ENCODE measurements at places on chromosomes 6 and 20. TPM values are rescaled to one million over a fixed set of nuclear protein-coding genes. Genes with fewer than 3 reads are reported as not detected.

The EDN1 gene
- 1.8 TPM for total RNA-seq

The TNFRSF6B gene
- total RNA-seq, result not detected

The KAT14 gene
- total RNA-seq, result 17.6 TPM

- DNase-seq, result no peak
- H3K4me3 ChIP-seq, result no peak overlapping the region
- H3K27ac ChIP-seq, result no peak overlapping the region
Observed at GRCh38 chr6:127517693-127518092, 1.4 kb downstream of the MTCL3 start.

- H3K4me1 ChIP-seq, result peaks cover 3% of the 10 kb centered on the region
- H3K27ac ChIP-seq, result no peak overlapping the region
- DNase-seq, result no peak
- no peak overlapping the region for H3K4me3 ChIP-seq
- no peaks in the 10 kb centered on the region for H3K27me3 ChIP-seq
Observed at GRCh38 chr20:52422574-52423336, 231.2 kb upstream of the ZFP64 start.

- no peak overlapping the region for H3K27ac ChIP-seq
- no peak overlapping the region for H3K4me3 ChIP-seq
- no peak for DNase-seq
Observed at GRCh38 chr6:55969526-55969925, 94.1 kb upstream of the BMP5 start.

DNA sequence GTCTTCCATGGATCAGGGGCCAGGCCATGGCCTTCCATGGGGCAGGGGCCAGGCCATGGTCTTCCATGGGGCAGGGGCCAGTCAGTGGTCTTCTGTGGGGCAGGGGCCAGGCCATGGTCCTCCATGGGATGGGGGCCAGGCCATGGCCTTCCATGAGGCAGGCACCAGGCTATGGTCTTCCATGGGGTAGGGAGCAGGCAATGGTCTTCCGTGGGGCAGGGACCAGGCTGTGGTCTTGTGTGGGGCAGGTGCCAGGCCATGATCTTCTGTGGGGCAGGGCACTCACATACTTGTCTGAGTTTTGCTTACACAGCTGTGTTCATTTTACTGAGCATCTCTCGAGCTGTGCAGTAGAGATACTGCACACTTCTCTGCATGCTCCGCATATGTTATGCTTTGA is 57.3 kb upstream of the THBS2 start:
- no peak for DNase-seq
- no peaks in the 10 kb centered on the region for H3K4me1 ChIP-seq
- H3K27ac ChIP-seq, result no peak overlapping the region
- H3K27me3 ChIP-seq, result no peaks in the 10 kb centered on the region

DNA sequence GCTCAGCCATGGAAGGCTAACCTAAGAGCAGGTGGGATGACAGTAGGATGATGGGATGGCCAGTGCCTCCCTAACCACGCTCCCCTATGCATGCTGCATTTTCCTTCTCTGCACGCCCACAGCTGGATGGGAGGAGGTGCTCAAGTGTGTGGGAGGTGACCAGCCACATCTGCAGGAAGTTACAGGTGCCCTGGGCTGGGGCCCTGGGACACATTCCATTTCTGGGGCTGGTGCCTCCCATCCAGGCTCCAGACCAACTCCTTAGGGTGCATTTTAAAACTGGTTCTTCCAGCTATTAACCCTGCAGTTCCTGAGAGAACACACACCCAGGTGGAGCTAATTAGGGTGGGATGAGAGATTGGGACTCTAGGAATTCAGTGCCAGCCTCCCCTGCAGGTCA is 135.3 kb upstream of the ARMC2 start:
- H3K27ac ChIP-seq, result no peak overlapping the region
- no peak overlapping the region for H3K4me3 ChIP-seq
- peaks cover 11% of the 10 kb centered on the region for H3K27me3 ChIP-seq

DNA sequence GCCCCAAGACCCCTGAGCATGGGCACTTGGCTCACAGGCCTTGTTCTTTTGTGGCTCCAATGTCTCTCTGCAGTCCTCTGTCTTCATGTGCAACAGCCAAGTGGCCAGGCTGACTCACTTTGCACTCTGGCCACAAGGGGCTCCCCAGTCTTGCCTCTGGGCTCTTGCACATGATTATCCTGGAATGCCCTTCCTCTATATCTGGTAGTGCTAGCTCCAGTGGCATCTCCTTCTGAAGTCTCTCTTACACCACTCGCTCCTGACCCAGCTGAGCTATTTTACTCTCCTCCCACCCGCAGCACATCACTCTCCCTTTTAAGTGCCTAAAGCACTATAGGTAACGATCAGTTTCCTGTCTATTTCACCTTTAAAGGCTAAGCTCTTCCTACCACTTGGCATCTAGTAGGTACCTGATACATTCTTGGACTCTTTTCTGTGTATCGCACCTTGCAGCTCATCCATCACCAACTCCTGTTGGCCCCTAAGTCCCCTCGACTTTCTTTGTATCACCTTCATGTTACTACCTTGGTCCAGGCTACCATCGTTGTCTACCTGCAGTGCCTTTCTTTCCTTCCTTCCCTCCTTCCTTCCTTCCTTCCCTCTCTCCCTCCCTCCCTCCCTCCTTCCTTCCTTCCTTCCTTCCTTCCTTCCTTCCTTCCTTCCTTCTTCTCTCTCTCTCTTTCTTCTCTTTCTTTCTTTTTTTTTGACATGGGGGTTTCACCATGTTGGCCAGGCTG is 211.9 kb upstream of the RNF24 start:
- H3K4me1 ChIP-seq, result peaks cover 11% of the 10 kb centered on the region
- H3K36me3 ChIP-seq, result no peaks in the 10 kb centered on the region

All from adrenal gland (tissue), 19 donors.